Hepatocyte (in vitro differentiated cells): ENCODE measurements at places on chromosomes 2 and 18. TPM values are rescaled to one million over a fixed set of nuclear protein-coding genes. Genes with fewer than 3 reads are reported as not detected.

The MAP3K19 gene
- total RNA-seq: 1.1 TPM in 1 of 2 replicates, not detected in the other

The ANKRD44 gene
- total RNA-seq: 5.9 and 7.5 TPM in 2 replicates

The PTPRN gene
- 3.5 and 4.6 TPM in 2 replicates for total RNA-seq

The TGOLN2 gene
- 66.5 and 72.0 TPM in 2 replicates for total RNA-seq

DNA sequence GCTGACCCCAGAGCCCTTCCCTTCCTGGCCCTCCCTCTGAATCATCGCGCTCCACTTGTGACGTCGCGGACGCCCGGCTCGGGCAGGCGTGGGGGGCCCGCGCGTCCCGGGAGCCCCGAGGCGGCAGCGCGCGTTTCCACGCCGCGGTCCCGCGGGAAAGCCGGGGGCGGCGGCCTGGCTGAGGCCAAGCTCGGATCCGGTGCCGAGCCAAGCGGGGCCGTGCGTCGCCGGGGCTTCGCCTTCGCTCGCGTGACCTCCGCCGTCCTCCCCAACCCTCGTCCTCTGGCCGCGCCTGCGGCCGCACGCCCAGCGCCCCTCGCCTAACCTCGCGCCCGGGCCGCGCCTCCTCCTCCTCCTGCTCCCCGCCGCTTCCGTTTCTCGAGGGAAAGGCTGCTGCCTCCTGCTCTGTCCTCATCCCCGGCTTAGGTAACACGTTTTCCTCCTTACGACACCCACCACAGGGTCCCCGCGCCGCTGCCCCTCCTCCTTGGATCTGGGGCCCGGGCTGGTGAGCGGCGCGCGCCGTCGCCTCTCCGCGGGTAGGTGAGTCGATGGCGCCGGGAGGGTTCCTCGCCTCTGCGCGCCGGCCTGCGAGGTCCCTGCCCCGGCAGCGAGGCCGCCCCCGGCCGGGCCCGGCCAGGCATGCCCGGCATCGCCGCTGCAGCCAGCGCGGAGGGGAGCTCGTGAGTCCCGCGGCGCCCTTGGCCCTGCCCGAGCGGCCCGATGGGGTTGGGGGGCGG lies at the start of gene INPP1:
TSS of gene INPP1 (plus strand) at position 54 of the 740 bp plus-strand sequence. CDS start 16,514 bp downstream, outside the sequence.
- H3K27ac ChIP-seq: peak within 1 kb of the TSS; percentile 96
- DNase-seq: peak; percentile 75
- H3K36me3 ChIP-seq: no peaks in the 10 kb centered on the region

DNA sequence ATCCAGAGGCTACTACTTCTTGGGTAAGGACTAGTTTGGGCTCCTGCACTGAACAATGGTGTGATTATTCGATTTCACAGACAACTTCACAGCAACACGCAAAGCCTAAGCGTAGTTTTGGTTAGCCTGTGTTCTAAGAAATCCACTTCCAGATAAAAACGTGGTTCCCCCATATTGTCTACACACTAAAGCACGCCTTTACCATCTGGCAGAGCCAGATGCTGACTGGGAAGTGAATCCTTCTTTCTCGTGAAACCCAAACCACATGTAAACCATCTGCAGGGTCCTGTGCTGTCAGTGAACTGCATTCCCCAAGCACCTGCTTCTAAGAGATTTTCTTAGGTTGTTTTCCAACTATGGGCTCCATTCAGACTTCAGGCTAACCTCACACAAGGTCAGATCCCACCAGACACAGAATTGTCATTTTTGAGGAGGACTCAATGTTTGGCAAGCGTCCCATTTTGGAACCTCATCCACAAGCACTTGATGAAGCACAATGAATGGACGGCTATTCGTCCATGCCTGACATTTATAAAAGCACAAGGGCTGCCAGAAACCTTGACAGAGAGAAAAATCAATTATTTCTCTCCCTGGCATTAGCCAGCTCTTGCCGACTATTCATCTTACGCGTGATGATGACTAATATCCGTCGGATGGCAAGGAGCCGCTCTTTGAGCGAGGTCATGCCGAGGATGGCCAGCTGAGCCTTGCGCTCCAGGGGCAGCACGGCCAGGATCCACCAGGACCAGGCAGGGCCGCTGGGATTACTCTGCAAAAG lies 38.4 kb downstream of the LONRF2 start:
- H3K4me1 ChIP-seq: no peaks in the 10 kb centered on the region
- H3K27me3 ChIP-seq: no peaks in the 10 kb centered on the region
- no peak overlapping the region for H3K27ac ChIP-seq
- DNase-seq: no peak
- H3K4me3 ChIP-seq: no peak overlapping the region
- H3K36me3 ChIP-seq: no peaks in the 10 kb centered on the region

- DNase-seq: no peak
- H3K4me1 ChIP-seq: peaks cover 3% of the 10 kb centered on the region
- no peak overlapping the region for H3K4me3 ChIP-seq
- no peak overlapping the region for H3K27ac ChIP-seq
Measured at GRCh38 chr18:55233857-55234256, 274.6 kb upstream of the CCDC68 start.

GRCh38 chr18:10936176-10937053 lies 213.0 kb downstream of the PIEZO2 start:
- DNase-seq: no peak
- H3K27me3 ChIP-seq: no peaks in the 10 kb centered on the region
- peaks cover 10% of the 10 kb centered on the region for H3K4me1 ChIP-seq

DNA sequence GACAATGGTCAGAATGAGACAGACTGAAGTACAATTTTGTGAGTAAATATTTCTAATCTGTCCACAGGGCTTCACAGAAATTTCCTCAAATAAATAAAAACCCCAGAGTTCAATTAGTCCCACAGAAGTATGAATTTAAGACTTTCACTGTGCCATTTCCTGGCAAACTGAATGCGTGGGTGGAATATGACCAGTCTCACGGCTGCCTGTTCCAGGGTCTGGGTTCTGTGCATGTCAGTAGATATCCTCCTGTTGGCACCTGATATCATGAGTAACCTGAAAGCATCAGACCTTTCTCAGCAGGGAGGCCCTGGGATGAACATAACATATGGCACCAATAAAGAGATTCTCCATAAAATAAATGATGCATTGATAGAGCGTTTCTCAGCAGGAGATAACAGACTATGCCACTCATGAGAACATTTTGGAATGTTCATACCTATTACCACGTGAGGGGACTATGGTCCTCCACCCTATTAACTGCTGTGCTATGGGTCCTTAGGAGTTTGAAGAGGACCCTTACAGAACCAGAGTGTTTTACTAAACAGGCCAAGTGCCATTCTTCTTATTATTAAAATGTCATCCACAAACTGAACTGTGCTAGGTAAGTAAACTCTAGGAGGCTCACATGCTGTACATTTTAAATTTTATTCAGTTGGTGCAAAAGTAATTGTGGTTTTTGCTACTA lies 10.6 kb upstream of the MALL start:
- H3K4me1 ChIP-seq: no peaks in the 10 kb centered on the region
- H3K36me3 ChIP-seq: no peaks in the 10 kb centered on the region
- no peak overlapping the region for H3K4me3 ChIP-seq
- no peak overlapping the region for H3K27ac ChIP-seq
- no peak for DNase-seq

DNA sequence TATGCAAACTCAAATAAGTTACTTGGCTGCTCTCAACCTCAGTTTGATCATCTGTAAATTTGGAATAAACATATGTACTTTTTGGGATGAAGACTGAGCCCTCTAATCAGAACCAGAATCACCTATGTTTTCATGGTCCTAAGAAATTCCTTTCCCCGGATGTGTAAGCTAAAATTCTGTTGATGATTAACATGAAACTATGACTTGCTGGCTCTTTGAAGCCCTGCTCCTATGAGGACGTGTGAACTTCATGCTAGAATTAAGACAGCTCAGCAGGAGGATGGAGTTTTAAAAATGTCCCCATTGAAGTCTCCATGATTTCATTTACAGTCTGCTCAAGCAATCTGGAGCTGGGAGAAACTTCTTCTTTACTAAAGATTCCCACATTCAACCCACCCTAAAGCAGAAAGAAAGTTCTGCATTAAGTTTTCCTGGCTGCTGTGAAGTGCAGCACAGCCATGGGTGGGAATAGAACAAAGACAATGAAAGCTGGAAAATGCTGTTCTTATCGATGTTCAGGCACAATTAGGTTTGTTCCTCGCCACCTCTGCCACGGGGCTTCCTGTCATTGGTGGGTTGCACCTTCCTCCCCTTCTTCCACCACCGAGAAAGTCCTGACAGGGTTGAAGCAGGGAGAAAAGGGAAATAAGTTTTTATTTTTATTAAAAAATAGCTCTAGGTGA lies 50.9 kb downstream of the ADCYAP1 start:
- DNase-seq: no peak
- H3K27ac ChIP-seq: no peak overlapping the region
- no peaks in the 10 kb centered on the region for H3K36me3 ChIP-seq
- H3K4me1 ChIP-seq: no peaks in the 10 kb centered on the region
- no peaks in the 10 kb centered on the region for H3K27me3 ChIP-seq
- no peak overlapping the region for H3K4me3 ChIP-seq

GRCh38 chr2:127694986-127695385 lies 6.3 kb upstream of the SFT2D3 start:
- no peak overlapping the region for H3K4me3 ChIP-seq
- H3K4me1 ChIP-seq: peaks cover 6% of the 10 kb centered on the region
- no peaks in the 10 kb centered on the region for H3K36me3 ChIP-seq

- no peak for DNase-seq
- no peaks in the 10 kb centered on the region for H3K27me3 ChIP-seq
- no peaks in the 10 kb centered on the region for H3K4me1 ChIP-seq
- H3K36me3 ChIP-seq: no peaks in the 10 kb centered on the region
- H3K27ac ChIP-seq: no peak overlapping the region
- H3K4me3 ChIP-seq: no peak overlapping the region
Measured at GRCh38 chr2:158491072-158491471, 34.3 kb downstream of the PKP4 start.

- H3K4me3 ChIP-seq: no peak overlapping the region
- no peak overlapping the region for H3K27ac ChIP-seq
- no peaks in the 10 kb centered on the region for H3K36me3 ChIP-seq
- DNase-seq: no peak
Measured at GRCh38 chr2:46862514-46862913, 53.1 kb downstream of the MCFD2 start.
